Kasumi-1 (cell line): ENCODE measurements at places on chromosomes 4 and X.
A peak's percentile ranks its signal among the peaks of the same experiment; 100 is the strongest.

GRCh38 chr4:10320130-10320529, 137.1 kb downstream of the ZNF518B start:
- no peak for DNase-seq

GRCh38 chrX:72142794-72143608, 11.3 kb upstream of the RTL5 start:
- no peak for DNase-seq

DNA sequence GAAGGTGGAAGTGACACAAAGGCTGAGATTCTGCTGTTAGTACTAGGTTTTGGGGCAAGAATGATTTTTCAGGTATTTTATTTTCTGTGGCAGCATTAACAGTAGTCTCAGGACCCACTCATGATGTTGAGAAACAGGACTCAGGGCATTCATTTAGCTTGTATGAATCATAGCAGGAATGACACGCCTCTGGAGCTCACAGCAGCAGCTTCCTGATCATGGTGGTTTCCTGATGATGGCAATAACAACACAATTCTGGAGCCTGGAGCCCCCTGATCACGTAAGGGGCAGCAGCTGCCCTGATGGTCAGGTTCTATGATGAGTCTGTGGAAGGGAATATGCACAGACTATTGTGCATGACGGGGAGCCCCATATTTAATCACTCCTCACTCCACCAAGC, 47.0 kb downstream of the TASL start:
- no peak for DNase-seq

GRCh38 chr4:144267084-144267483, 126.6 kb upstream of the GYPA start:
- DNase-seq: no peak

DNA sequence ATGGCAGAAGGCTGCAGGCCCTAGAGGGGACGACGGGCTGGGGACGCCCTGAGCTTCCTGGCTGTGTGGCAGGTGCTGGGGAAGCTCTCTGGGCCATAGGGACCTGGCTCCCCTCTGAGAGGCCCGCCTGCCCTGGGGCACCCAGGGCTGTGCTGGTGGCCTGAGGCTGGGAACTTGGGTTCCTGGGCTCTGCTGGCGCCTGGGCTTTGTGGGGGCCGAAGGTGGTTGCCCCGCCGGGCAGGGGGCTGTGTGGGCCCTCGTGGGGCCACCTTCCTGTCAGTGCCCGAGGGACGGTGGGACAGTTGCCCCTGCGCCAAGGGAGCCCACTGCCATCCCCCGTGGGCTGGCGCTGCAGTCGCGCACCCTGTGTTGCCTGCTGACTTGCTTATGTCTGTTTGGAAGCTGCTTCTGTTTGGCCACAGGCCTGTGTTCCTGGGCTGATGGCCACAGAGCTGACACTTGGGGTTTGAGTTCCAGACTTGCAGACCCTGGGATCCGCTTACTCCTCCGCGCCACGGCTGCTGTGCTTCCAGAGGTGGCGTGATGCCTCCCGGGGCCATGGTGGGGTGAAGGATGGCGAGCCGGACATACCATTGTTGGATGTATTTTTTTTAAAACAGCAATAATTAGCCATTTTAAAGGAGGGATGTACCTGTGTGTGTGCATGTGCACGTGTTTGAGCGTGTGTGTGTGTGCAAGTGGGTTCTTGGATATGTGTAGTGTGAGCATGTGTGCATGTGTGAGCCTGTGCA, 8.5 kb downstream of the NAT8L start:
- no peak for DNase-seq

DNA sequence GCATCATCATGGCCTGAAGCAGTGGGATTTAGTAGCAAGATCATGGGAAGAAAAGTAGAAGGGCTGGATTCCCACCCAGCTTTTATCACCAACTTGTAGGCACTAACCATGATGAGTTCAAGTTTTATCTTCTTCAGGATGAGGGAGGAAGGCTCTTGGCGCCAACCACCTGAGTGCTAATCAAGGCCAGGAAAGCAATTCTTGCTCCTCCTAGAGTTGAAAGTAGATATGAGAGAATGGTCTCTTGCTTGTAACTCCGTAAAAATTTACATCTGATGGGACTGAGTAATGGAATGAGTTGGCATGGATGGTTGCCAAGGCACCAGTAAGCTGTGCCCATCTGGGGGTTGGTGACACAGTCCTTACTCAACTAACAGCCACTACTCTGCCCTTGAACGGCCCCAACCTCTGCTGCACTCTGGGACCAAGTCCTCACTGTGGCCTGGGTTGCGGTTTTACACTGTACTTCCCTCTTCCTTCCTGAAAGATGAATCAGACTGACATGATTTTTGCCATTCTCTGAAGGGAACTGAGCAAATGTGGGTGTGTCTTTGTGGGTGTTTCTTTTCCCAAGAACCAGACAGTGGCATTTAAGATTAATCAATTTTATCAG, 39.4 kb upstream of the NDP start:
- DNase-seq: peak; percentile 68

GRCh38 chrX:47097018-47097417, 18.8 kb downstream of the RGN start:
- no peak for DNase-seq

DNA sequence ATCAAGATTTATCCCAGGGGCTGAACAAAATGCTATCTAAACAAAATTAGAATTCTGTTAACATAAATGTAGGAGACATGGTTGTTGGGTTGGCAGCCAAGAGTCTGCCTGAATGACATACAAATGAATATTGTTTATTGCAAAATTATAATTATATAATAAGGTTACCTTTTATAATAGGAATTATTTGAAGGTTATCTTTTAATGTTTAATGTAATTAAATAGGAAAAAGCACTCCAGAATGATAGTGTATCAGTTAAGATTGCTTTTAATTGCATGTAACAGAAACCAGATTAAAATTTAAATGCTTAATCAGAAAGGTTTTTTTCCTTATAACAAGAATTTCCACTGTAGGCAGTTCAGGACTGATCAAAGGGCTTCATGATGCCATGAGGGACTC, 42.0 kb upstream of the STPG2 start:
- no peak for DNase-seq

DNA sequence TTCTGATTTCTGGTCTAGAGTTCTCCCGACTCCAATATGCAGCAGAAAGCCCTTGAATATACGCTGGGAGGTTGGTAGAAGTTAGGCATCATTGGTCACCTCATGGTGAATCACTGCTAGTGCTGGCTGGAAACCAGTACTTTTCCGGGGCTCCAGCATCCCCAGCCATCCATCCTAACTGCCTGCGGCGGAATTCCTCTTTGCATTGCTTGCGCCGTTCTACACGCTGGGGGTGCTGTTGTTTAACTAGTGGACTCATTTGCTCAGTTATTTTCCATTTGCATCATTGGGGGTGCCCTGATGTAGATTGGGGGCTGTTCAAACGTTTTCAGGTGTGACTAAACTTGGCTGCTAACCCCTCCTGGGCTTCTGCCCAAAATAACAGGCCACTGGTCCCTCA, 23.3 kb upstream of the GPR50 start:
- DNase-seq: peak; percentile 4

DNA sequence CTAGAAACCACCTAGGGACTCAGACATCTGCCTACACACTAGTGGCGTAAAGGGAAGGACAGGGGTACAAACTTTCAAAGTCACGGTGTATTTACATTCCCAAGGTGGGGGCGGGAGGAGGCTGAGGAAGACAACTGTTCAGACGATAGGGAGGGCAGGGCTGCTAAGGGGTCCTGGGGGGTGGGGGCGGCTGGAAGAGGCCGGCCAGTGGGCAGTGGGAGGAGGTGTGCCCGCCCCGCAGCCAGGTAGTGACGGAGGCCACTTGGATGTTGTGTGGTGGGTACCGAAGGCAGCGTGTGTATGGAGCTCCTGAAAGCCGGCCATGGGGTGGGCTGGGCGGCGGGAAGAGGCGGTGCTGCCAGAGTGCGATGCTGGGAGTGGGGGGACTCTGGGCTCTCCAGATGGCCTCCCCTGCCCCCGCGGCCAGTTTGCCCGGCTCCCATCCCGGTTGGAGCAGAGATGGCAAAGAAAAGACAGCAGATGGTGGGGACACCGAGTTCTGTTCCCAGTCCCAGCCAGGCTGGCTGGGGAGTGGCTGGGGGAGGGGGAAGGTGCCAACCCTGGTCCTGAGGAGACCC, 24.2 kb downstream of the L1CAM start:
- no peak for DNase-seq

- no peak for DNase-seq
Observed at GRCh38 chr4:108828620-108829019, 65.8 kb upstream of the ETNPPL start.
